GOT3 (cell line): ENCODE measurements at places on chromosomes 7 and 10.

DNA sequence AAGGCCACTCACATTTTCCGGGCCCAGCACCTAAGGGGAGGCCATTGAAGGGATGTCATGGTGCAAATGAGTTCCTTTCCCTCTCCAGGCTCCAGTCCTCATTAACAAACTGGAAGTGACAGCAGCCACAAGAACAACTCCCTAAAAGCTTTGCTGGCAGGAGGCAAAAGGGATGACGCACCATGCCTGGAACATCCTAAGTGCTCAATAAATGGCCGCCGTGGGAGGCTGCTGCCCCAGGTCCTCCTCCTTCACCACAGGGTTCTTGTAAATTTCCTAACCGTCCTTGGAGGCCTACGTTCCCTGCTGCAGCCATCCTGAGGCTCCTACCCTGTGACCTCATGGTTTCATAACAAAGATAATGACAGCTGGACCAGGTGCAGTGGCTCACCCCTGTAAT, 41.3 kb upstream of the CAMK1D start:
- DNase-seq: no peak

DNA sequence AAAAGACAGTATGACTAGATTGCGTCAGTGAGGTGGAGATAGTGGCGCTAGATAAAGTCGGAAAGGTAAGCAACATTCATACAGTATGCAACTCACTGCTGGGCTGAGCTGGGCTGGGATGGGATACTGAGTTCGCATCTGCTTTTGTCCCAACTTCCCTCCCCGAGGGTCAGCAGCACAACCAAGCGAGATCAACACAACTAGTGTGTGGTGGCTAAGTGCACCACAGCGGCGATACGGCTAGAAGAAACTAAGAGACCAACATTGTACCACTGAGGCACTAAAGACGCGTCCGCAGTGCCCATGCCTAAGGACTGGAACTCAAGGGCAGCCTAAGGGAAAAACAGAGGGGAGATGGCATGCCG, 467 bp downstream of the EXOSC1 start:
- no peak for DNase-seq

DNA sequence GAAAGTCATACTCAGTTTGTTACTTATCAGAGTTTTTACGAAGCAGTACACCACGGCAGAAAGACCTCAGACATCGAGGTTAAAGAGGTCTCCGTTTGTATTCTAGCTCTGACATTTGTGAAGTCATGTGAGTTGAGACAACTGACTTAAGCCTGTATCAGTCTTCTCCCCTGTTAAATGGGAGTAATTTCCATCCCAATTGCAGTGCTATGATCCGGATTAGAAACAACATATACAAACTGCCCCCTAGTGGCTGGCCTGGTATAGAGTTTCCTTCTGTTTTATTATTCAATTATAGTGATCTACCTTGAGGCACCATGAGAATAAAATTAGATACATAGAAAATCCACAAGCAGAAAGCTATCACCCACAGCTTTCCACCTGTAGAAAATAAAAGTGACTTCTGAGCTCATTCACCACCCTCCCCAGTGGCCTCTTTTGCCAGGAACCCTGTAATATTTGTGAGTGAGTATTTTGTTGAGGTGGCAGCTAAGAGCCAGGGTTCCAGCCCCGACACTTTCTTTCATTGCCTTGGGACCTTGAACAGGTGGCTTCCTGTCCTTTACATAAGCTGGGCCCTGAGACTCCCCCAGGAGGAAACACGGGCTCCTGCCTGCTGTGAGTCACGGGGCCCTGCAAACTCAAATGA, 607.2 kb upstream of the MGMT start:
- no peak for DNase-seq

DNA sequence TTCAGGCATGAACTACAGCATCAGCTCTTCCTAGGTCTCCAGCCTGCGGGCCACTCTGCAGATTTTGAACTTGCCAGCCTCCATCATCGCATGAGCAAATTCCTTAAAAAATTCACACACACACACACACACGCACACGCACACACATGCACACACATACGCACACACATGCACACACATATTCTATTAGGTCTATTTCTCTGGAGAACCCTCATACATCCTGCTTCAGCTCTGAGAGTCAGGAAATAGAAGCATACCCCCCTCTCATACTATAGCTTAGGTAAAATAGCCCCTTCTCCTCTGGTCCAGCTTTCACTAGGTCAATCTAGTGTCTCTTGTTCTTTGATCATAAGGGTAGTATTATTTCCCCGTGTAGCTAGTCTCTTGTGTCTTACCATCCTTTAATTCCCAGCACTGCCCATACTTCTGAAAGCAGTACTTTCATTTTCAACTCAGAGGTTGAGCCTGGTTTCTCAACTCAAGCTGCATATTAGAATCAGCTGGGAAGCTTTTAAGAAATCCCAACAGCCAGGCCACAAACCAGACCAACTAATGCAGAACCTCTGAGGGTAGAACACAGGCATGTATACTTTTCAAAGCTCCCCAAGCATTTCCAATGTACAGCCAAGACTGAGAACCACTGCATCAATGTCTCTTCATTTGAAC, 30.9 kb upstream of the ITGB8 start:
- no peak for DNase-seq

- no peak for DNase-seq
Measured at GRCh38 chr10:33914746-33915145, 580.3 kb upstream of the NRP1 start.

DNA sequence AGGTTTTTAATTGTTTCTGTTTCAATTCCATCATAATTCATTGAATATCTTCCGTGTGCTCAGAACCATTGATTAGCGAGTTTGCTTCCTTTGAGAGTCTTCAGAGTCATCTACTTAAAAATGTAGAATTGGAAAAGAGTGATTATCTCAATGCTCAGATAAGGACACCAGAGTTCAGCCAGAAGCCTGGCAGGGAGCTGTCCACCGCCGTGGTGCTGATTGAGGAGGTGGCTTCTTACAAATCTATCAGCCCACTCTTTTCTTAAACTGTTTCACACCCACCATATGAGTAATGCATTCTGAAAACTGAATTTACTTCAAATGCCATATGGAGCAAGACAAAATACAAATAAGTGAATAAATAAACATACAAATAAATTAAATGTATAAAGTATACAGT, 79.3 kb downstream of the INSYN2A start:
- no peak for DNase-seq

DNA sequence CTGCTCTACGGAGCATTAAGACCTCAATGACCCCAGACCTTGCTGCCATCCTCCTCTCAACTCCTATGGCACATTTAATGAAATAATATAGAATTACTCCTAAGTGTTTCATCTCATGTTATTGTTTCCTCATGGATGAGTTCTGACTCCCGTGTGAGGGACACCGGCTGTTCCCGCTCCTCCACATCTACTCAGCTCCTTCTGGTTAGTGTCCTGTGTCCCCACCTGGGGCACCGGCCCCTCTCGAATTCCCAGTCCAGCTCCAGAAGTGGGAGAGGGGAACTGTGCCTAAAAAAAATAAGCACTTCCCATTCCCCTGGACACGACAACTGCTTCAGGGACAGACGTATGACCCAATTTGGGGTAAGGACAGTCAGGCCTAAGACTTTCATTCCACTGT, 58.3 kb downstream of the PIP4K2A start:
- no peak for DNase-seq

GRCh38 chr7:29806995-29807841, 910 bp downstream of the WIPF3 start:
- DNase-seq: no peak

DNA sequence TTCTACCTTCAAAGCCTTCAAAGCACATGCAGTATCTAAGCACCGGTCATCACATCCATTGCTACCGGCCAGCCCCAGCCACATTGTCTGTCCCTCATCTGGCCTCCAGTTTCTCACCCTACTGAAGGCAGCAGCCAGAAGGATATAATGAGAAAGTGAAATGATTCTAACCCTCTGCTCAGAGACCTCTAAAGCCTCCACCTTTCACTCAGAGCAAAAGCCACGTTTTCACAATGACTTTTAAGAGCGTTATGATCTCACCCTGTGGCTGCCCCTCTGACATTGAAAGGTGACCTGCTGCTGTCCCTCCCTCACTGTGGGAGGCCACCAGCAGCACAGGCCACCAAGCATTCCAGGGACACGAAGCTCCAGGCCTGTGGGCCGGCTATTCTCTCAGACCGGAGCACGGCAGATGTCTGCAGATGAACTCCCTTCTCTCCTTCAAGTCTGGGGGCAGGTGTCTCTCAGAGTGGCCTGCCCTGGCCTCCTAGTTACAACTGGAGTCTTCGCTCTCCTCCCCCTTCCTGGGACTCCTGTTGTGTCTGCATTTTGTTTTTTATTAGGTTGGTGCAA, 94.9 kb upstream of the EEPD1 start:
- no peak for DNase-seq

GRCh38 chr7:35430547-35431153, 176.8 kb upstream of the TBX20 start:
- no peak for DNase-seq
